ENCODE measurements at places on chromosomes 11 and 22. TPM values are rescaled to one million over a fixed set of nuclear protein-coding genes. Genes with fewer than 3 reads are reported as not detected.

PNPLA5 gene
- total RNA-seq: not detected

OLFML1 gene
- total RNA-seq: not detected

MUC6 gene
- not detected for total RNA-seq

PHETA2 gene
- total RNA-seq: 2.7 TPM

PLEKHA7 gene
- total RNA-seq: 5.1 TPM

TMA7B gene
- total RNA-seq: 0.86 TPM

CKAP5 gene
- 174 TPM for total RNA-seq

POTEH gene
- total RNA-seq: not detected

EXPH5 gene
- 1.4 TPM for total RNA-seq

OR51I2 gene
- not detected for total RNA-seq

KCNK4 gene
- not detected for total RNA-seq

FAM180B gene
- not detected for total RNA-seq

MRGPRX3 gene
- not detected for total RNA-seq

PHLDA2 gene
- total RNA-seq: 7.6 TPM

PPP1R14B gene
- 238 TPM for total RNA-seq

DDIAS gene
- total RNA-seq: 16.8 TPM

GRK3 gene
- total RNA-seq: 8.6 TPM

TPBGL gene
- 0.07 TPM for total RNA-seq

TENM4 gene
- total RNA-seq: not detected

OR8D4 gene
- total RNA-seq: not detected

C11orf97 gene
- total RNA-seq: not detected

All from activated CD4-positive, alpha-beta memory T cell treated with anti-CD3 and anti-CD28 coated beads for 36 hours (primary cell).